ENCODE measurements at places on chromosomes 6 and 20. TPM values are rescaled to one million over a fixed set of nuclear protein-coding genes. Genes with fewer than 3 reads are reported as not detected.

SLCO4A1 gene
- total RNA-seq, result 22.6 TPM

DNA sequence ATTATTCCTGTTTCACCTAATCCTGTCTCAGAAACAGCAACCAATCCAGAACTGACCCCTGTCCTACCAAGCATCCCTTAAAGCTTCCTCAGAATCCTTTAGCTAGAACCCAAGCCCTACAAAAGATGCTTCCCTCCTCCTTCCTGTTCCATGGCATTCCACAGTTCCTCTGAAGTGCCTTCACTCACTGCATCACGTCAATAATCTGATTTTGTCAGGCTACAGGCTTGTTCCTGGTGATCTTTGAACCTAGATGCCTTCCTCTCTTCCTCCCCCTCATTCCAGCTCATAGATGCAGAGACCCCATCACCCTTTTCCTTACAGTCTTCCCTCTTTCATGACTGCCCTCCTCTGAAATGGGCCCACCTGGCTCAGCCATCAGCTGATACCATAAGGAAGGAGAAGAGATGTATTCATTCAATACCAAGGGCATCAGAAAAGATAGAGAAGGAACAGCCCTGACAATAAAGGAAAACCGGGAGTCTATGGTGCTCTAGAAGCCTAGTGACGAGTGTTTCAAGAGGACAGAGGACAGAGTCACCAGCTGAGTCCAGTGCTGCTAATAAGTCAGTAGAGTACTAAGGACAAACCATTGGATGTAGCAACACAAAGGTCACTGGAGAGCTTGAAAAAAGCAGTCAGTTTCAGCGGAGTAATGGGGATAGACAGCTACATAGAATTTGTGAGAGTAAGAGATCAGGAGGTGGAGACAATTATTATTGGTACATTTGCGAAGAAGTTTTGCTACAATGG, 62.5 kb upstream of the SPDEF start:
- DNase-seq, result no peak

DNA sequence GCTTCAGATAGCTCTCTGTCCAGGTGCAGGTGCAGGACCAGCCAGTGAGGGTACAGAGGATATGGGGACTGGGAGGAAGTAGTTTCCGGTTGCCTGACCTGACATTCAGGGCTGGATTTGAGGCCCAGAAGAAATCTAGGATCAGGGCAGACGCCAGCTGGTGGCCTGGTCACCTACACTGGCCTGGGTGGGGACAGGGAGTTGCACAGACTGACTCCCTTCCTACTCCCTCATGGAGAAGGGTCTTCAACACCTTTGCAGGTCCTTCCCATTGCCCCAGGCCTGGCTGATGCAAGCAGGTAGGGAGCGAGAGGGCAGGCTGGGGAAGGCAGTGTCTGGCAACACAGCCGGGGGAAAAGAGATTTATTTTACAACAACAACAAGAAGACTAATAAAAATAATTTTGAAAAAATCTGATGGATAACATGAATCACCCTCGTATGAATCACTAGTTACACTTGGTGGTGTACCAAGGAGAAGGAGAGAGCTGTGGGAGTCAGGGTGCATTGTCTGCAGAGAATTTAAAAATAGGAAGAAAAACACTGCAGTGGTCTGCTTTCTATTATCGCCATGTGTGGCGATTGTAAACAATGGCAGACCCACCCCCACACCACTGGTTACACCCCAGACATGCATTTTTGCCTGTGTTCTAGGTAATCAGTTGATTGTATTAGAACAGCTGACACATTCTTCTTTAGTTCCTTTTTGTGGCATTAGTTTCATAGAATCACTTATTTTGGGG, 62.3 kb upstream of the SNX9 start:
- DNase-seq, result no peak

DNA sequence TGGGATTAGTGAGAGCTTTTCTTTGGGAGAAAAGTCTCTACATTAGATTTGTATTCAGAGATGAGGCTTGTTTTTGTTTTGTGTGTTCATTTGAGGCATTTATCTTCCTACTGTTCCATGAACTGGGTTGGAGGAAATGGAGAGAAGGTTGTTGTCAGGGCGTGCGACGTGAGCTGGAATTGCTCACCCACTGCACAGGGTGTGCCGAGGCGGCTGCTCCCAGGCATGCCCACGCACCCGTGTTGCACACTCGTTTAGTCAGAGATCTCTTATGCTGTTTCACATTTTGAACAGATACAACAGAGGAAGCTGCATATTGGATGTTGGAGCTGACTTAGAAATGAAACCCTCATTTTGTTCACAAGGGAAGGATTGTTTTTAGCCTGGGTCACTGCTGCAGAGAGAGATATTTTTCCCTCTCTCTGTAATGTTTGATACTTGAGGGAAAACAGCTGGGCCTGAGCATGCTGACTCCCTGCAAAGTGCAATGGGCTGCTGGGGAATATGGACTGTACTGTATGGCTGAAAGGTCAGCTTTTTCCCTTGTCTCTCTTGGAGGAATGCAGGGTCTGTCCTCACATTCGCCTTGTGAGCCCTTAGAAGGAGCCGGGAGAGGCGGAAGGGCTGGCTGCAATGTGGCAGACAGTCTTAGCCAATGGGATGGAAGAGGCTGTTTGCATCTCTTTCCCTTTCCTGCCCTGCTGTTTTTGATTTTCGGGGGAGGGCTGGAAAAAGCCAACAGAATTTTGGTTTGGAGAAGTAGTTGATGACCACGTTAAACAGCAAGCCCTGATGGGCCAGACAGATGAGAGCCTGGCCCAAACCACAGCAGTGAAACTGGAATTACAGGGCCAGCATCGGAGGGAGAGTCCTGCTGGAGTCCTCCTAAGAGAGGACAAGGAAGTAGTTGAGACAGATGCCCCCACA, 170.8 kb downstream of the SASH1 start:
- no peak for DNase-seq
